Stimulated activated CD8-positive, alpha-beta memory T cell treated with anti-CD3 and anti-CD28 coated beads, Interleukin-2, amount 100 ng/mL, for 48 hours (primary cell): ENCODE measurements at places on chromosomes 6 and 20.

DNA sequence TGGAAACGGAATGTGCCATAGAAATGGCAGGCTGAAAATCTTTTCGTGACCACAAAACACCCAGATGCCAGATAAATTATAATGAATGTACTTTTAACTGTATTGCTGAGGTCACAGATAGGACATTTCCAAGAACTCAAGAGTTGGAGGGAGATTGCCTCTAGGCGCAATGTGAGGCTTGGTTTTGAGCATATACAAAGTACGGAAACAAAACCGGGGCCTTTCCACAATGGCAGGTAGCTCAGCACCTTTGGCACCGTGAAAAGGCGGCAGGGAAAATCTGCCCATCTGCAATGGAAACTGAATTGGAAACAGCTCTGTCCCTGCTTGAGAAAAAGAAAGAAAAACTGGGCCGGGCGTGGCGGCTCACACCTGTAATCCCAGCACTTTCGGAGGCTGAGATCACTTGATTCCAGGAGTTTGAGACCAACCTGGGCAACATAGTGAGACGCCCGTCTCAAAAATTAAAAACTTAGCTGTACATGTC, 10.5 kb upstream of the C20orf144 start:
- DNase-seq = no peak

GRCh38 chr20:36847710-36848040, 28.3 kb upstream of the TLDC2 start:
- DNase-seq = no peak

DNA sequence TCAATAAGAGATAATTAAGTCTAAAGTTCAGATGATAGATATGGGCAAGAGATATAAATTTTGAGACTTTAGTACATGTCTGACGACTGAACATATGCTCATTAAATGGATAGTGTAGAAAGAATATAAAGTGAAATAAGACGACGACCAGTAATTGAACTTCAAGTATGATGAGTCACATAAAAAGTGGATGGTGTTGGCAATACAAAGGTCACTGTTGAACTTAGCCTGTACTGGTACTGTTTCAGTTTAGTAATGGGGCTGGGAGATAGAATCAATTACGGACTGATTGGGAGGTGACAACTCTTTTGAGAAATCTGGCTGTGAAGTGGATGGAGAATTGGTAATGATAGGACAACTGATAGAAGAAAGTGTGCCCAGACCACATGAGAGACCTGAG, 68.1 kb downstream of the IBTK start:
- no peak for DNase-seq

DNA sequence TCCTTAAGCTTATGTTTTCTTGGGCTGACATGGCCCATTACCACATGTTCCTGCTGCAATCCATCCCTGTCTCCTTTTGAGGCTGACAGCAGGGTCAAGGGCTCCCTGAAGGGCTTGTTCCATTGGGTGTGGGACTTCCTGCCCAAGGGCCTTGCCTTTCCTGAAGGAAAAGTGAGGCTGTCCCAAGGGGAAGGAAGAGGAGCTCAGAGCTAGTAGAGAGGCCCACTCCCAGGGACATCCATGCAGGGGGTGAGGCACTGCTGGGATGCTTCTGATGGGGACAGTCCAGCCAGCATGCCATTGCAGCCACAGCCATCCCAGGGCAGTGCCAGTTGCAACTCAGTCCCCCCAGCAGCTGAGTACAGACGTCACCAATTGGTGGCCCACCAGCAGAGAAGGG, 138.4 kb upstream of the FOXA2 start:
- no peak for DNase-seq
